ENCODE measurements at places on chromosomes 4 and X. TPM values are rescaled to one million over a fixed set of nuclear protein-coding genes. Genes with fewer than 3 reads are reported as not detected.
A peak's percentile ranks its signal among the peaks of the same experiment; 100 is the strongest.

GRCh38 chr4:131595140-131595539, 1554.0 kb upstream of the PCDH10 start:
- DNase-seq, result no peak

- DNase-seq, result no peak
Observed at GRCh38 chrX:30593440-30594200, 16.1 kb upstream of the TASL start.

BRS3 gene
- total RNA-seq, result not detected

GRCh38 chrX:20244931-20245330, 21.8 kb downstream of the RPS6KA3 start:
- no peak for DNase-seq

- no peak for DNase-seq
Observed at GRCh38 chr4:173990126-173990868, 293.2 kb downstream of the FBXO8 start.

DNA sequence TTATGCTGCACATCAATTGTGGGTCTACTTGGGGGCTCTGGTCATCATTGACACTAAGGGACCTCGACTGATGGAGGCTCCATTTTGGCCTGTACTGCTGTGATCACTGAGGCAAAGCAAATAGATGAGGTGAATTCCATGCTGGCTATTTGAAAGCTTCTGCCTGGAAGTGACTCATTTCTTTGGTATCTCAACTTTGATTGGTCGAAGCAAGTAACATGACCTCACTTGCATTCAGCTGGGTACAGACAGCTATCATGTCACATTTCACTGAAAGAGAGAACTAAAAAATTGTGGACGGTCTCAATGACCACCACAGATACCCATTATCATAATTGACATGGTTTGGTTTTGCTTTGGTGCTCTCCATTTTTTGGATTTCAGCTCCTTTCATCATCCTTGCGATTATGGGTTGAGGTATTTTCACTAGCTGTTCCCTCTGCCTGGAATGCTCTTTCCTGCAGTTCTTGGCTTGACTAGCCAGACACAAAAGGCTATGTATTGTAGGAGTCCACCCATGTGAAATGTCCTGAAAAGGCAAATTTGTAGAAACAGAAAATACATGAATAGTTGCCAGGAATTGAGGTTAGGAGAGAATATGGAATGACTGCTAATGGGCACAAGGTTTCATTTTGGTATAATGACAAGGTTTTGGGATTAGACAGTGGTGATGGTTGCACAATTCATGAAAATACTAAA, 369.2 kb upstream of the LCORL start:
- no peak for DNase-seq

GRCh38 chr4:166987026-166987425, 247.3 kb downstream of the SPOCK3 start:
- no peak for DNase-seq

DNA sequence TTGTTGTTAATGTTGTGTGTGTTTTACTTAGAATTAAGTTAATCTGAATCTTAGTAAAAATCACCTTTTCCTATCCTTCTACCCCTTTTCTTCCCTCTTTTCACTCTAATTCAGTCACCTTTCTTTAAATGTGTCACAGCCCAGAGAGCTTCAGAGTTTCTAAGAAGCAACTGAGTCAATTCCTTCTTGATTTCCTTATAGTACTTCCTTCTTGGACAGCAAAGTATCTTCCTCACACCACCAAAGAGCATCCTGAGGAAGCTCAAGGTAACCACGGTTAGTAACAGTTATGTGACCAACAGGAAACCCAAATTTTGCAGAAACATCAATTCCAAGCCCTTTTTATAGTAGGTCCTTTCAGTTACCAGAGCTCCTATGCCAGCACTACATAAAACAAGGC, 243.2 kb upstream of the BMP3 start:
- no peak for DNase-seq

ARHGAP4 gene
- 37.0 TPM for total RNA-seq

GRCh38 chrX:130097507-130098209, 12.6 kb downstream of the ELF4 start:
- peak; percentile 57 for DNase-seq

ZFP92 gene
- 5.1 TPM for total RNA-seq
